GM12892 (cell line): ENCODE measurements at places on chromosomes 6 and 20.

- DNase-seq = no peak
Measured at GRCh38 chr6:53192682-53193188, 44.1 kb upstream of the GCM1 start.

- no peak for DNase-seq
Measured at GRCh38 chr20:3103369-3104032, 19.0 kb upstream of the AVP start.

GRCh38 chr6:97095311-97095850 lies 170.9 kb downstream of the KLHL32 start:
- no peak for DNase-seq

DNA sequence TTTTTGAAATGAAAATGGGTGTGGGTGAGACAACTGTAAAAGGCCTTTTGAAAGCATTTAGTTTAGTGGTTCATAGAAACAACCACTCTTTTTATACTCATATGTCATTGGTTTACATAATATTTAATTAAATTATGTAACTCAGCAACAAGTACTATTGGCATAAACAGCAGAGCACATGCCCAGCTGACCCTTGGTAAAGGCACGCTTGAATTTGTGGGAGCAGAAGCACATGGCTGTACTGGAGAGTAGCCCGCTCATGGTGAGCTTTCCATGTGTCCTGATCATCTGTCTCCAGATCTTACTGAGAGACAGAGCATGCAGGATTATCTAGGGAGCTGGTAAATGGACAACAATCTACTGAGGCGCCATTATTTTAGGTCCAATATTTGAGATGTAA lies 17.1 kb upstream of the KLHL31 start:
- no peak for DNase-seq

GRCh38 chr6:56374841-56375369 lies 127.5 kb upstream of the COL21A1 start:
- no peak for DNase-seq

DNA sequence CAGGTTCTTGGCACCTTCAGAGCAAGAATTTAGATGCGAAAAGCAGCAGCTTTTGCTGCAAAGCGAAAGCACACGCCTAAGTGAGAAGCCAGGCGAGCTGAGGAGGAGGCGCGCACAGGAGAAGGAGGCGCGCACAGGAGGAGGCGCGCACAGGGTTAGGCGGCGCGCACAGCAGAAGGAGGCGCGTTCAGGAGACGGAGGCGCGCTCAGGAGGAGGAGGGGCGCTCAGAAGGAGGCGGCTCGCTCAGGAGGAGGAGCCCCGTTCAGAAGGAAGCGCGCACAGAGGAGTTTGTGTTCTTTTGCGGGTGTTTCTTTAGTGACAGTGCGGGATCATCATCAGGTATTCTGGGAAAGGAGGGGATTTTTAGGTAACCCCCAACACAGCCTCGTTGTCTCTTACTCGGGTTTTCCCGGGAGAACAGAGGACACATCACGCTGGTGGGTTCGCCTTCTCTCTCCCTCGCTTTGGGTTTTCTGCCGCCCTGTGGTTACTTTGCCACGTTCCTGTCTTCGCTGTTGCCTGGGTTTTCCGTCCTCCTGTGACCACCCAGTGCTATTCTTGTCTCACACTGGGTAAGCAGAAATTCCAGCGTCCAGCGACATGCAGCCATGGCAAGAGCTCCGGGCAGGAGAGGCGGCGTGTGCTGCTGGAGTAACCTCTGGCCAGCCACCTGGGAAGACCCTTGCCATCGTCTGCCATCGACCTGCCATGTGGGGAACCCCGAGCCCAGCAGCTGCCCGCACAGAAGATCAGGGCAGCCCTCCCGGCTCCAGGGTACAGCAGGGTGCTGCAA lies 47.0 kb downstream of the WDR27 start:
- peak; percentile 62 for DNase-seq

GRCh38 chr6:20172842-20173456 lies 39.3 kb downstream of the MBOAT1 start:
- DNase-seq = no peak

DNA sequence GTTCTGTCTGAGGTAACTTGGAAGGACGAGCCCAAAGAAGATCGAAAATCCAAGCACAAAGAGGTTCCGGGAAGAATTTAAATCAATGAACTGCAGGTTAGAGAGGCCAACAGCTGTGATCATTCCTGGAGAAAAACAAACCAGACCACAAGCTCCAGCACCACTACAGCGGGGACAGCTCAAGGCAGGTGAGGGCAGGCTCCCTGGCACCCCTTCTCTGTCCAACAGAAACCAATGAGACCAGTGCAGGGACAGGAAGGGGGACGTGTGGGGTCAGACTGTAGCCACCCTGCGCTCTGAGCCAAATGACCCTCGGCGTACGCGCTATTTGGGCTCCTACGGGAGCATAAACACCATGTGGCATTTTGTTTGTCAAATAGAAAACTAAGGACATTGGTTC lies 139.3 kb downstream of the SLC23A2 start:
- DNase-seq = no peak

DNA sequence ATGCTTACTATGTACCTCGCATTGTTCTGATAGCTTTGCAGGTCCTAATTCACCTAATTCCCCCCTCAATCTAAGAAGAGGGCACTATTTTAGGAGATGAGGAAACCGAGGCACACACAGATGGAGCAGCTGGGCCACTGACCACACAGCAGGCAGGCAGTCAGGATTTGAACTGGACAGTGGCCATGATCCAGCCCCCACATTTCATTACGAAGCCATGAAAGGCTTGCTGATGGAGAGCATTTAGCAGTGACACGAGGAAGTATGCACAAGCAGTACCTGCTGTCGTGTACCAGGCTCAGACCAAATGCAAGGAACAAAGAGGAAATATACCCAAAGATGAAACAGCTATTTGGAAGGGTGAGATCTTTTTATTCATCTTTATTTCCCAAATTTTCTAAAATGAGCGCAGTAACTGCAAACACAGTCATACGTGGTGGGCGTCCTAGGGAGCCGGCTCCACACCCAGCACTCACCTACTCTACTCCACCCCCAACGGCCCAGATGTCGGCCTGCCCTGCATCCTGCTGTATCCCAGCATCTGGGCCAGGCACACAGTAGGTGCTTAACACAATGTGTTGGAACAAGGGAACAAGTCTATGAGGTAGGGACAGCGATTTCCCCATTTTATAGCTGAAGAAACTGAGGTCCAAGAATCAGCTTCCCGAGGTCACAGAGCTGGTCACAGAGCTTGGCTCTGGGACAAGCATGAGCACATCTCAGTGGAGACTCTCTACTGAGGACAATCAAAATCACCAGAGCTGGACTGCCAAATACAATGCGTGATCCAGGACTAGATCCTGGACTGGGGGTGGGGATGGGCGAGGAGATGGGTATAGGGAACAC lies 15.0 kb downstream of the PREX1 start:
- no peak for DNase-seq

DNA sequence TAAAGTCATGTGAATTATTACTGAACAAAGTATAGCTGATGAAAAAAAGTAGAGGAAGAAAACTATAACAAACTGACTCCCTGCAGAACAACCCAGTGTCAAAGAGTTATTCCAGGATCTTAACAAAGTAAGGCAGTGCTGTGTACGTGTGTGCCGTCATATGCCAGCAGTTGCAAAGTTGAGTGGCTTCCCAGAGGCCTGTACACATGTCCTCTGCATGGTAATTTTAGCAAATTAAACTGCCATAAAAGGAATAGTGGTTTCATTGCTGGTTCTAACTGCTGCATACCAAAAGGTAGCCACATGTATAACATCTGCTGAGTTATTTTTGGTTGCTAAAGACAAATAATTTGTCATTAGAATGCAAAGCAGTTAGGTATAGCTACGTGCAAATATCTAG lies 44.8 kb downstream of the RIPOR2 start:
- DNase-seq = no peak

- no peak for DNase-seq
Measured at GRCh38 chr6:16712931-16713484, 48.3 kb downstream of the ATXN1 start.

DNA sequence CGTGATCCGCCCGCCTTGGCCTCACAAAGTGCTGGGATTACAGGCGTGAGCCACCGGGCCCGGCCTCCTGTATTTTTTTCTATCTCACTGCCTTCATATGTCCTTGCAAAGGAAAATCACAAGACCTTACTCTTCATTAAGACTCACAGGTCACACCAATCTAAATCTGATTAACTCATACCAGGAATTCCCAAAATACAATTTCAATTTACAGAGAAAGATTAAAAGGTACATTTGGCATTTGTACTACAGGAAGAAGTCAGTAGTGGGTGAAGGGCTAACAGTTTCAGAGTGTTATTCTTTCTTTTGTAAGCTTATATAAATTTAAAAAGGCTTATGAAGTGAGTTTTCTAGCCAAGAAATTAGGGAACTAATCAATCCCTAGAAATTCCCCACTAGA lies 87.4 kb downstream of the GPR63 start:
- DNase-seq = no peak

GRCh38 chr20:46349742-46350056 lies 41.4 kb upstream of the CDH22 start:
- no peak for DNase-seq

DNA sequence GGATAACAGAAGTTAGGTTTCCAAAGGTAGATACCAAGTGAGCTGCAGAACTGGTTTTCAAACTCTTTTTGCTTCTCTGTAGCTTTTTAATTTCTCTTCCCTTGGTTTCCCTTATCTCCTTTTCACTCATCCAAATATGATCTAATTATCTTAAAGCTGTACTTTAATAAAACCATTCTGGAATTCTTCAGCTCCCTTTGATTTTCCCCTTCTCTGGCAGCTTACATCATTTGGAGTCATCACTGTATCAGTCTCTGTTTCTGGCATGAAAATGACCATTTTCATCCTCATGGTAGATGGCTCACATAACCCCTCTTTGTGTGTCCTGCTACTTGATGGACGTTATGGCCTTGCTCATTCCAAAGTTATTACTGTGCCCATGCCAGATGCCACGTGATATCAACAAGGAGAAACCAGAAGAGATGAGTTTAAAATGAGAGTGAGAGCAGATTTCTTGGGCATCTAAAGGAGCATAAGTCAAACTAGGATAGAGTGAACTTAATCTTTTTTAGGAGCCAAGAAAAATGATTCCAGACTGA lies 620.2 kb downstream of the QKI start:
- DNase-seq = no peak

DNA sequence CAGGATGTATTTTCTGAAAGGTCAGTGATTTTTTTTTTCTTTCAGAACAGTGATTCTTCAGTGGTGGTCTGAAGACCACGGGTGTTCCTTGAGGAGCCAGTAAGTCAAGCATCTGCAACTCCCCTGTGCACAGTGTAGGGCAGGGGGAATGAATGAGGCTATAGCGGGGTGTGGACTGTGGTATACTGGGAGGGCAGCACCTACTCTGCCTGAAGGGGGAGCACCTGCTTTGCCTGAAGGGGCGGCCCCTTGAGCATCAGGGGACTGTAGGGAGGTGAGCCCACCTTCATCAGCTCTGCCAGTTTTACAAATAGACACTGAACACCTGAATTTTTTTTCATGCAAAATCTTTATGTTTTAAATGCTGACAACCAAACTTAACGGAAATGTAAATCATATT lies 77.5 kb upstream of the RIPOR2 start:
- DNase-seq = no peak

DNA sequence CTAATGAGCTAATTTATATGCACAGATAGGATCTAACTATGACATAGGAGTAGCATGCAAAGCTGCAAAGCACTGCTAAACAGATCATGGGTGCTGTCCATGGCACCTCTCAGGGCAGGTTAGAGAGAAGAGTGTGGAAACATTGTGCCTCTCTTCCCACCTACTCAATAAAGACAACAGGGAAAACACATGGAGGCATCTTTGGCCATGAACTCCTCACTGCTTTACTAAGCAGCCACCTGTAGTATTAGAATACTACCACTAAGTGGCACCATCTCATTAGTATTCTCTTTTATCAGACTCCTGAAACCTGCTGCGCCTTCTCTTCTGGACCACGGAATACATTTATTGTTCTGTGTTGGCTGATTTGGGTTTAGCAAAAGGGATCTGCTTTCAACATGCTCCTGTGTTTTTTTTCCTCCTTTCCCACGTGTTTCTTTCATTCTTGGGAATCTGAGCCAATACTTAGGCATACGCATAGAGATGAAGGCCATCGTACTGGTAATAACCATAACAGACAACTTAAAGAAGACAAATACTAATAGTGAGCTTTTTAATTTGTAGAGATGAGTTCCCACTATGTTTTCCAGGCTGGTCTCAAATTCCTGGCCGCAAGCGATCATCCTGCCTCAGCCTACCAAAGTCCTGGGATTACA lies 9.4 kb upstream of the HDDC2 start:
- DNase-seq = no peak

- no peak for DNase-seq
Measured at GRCh38 chr20:21053002-21053762, 53.0 kb downstream of the LINC00237 start.

- no peak for DNase-seq
Measured at GRCh38 chr6:15689586-15690482, 27.0 kb upstream of the DTNBP1 start.

DNA sequence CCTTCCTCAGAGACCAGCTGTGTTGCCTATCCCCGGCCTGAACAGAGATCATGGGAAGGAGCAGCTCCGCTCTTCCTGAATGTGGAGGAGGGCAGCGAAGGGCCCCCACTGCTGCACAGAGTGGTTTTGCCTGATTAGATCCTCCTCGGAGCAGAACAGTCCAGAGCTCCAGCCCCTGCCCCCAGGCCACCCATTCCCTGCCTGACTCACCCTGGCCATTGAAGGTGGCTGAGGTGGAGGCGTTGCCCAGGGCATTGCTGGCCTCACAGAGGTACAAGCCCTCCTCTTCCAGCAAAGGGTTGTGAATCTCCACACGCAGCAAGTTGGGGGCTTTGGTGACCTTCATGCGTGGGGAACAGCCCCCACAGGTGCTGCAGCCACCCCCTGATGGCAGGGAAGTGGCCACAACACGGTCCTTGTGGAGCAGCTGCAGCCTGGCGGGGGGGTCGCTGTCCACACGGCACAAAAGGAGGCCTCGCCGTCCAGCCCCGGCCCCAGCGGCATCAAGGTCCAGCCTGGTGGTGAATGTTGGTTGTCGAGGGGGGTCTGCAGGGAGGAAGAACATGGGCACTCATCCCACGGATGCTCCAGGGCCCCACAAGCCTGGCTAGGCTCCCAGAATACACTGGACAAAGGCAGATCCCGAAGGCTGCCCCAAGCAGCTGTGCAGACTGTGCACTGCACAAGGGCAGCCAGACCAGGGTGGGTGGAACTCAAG lies 14.7 kb downstream of the SIGLEC1 start:
- DNase-seq = no peak

GRCh38 chr6:70667256-70667710 lies 400 bp upstream of the SMAP1 start:
- no peak for DNase-seq

DNA sequence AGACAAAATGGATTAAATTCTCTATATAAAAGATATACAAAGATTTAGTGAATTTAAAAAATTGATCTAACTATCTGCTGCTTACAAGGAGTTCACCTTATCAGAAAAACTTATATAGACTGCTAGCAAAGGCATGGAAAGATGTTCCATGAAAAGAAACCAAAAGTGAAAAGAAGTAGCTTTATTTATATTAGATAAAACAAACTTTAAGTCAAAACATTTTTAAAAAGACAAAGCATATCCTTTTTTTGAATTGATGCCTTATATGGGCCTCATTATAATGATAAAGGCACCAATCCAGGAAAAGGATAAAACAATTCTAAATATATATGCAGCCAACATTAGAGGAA lies 334.2 kb downstream of the MEI4 start:
- DNase-seq = no peak

- DNase-seq = no peak
Measured at GRCh38 chr6:19502301-19502700, 334.9 kb upstream of the ID4 start.
